IMR-90 (cell line): ENCODE measurements at places on chromosomes 5 and 9.

DNA sequence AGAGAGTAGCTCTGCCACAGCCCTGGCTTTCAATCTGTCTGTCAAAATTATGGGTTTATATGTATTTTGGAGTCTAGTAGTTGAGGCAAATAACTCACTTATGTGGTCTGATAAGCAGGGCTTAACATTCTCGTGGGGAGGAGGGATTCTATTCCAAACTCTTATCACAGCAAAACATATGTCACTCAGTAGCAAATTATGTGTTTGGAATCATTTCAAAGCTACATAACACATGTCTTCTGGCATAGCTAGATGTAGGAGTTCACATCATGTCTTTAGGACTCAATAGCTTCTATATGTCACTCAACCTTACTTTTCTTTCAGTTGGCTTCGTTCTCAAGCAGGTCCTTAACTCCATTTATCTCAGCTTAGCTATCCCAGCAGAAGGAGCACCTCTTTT is 144.5 kb upstream of the SEMA6A start:
- DNase-seq, result no peak

- no peak for DNase-seq
Observed at GRCh38 chr5:1743061-1743768, 56.4 kb downstream of the MRPL36 start.

GRCh38 chr9:126147936-126148870 is 178.4 kb upstream of the MVB12B start:
- DNase-seq, result no peak

GRCh38 chr5:180792965-180793287 is 9.7 kb downstream of the MGAT1 start:
- DNase-seq, result no peak

DNA sequence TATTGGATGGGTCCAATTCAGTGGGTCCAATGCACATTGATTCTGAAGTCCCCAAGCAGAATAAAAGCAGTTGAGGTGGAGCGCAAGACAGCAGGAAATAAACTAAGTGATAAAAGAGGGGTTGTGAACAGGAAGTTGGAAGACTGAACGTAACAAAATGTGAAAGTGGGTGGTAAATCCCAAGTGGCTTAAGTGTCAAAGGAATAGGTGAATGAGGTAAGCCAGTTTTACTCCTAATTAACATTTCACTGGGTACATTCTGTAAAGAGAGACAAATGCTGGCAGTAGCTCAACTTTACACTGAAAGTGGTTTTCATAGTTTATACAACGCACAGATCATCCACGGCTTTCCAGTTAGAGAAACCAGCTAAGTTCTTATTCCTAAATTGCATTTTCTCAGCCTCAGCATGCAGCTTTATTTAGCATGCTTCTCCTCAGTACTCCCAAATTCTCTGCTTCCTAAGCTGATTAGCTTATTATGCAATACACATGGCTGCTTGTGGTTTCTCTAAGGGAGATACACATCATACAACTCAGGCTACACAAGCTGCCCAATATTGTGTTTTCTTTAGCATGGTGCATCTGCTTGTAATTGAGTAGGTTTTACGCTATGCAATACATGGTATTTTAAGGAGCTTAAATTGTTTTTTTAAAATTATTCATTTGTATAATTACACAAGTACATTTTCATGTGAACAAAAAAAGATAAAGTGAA is 34.2 kb upstream of the HSD17B4 start:
- DNase-seq, result peak; percentile 76

- peak; percentile 81 for DNase-seq
Observed at GRCh38 chr5:68343421-68343826, 127.9 kb downstream of the PIK3R1 start.

DNA sequence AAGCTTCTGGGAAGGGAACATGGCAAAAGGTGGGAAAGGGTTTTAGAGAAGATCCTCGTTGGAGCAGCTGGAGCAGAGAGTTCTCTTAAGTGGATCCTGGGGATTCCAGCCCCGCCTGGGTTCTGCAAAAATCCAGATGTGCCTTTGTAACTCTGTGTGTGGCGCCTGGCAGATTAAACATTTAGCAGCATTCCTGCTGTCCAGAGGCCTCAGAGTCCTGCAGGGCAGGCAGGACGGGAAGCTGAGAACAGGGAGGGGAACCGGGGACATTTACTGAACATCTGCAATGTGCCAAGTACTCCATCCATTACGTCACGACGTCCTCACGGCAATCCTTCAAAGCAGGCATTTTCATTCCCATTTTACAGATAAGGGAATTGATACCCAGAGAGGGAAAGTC is 6.0 kb downstream of the EIF4E1B start:
- no peak for DNase-seq

DNA sequence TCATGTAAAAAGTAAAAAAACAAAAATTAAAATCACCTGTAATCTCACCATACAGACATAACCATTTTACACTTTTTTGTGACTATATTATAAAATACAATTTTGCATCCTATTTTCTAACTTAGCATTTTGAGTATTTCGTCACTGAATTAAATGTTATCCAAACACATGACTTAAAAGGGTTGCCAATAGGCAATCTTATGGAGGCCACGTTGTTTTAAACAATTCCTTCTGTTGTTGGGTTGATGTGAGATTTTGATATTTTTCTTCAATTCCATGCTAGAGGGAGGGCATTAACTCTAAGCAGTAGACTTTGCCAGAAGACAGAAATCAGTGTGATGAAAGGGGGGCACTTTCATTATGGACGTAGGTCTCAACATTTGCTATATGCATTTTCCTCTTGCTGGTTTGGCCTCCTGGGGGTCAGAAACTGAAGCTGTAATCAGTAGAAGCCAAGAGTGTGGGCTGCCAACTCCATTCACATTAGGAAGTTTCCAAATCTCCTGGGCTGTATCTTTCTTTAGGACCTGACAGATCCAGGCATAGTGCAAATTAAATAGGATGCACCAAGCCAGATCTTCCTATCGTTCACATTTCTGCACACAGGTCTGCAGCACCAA is 614.2 kb upstream of the CLINT1 start:
- no peak for DNase-seq

DNA sequence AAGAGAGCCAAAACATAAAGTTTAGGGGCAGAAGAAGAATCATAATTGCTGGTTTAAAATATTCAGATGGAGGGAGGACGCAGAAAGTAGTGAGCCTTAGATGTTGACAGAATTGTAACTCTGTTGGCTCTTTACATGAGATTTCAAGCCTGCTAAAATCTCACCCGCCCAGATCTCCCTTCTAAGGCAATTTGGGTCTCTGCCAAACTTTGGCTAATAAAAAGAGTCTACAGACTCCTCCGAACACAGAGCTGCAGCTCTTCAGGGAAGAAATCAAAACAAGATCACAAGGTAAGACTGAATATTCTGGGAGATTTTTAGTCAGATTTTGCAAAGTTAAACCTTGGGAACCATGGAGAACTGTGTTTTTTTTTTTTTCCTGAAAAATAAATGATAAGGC is at the start of gene IL33:
Gene IL33 (plus strand): TSS at position 246 of the 400 bp plus-strand sequence. CDS start 25,888 bp downstream, outside the sequence.
- no peak for DNase-seq
